ENCODE measurements at places on chromosomes 13 and 19.

GRCh38 chr13:75479102-75479740, 2.7 kb downstream of the TBC1D4 start:
- DNase-seq = no peak

- no peak for DNase-seq
Observed at GRCh38 chr13:84658491-84659358, 776.5 kb upstream of the SLITRK1 start.

- DNase-seq = no peak
Observed at GRCh38 chr19:4904481-4904880, 1.8 kb upstream of the ARRDC5 start.

GRCh38 chr19:19552798-19553197, 14.7 kb downstream of the CILP2 start:
- no peak for DNase-seq

GRCh38 chr13:78372581-78372980, 230.8 kb downstream of the POU4F1 start:
- no peak for DNase-seq

- DNase-seq = no peak
Observed at GRCh38 chr13:24052547-24053518, 107.7 kb upstream of the SPATA13 start.

- DNase-seq = no peak
Observed at GRCh38 chr13:85666356-85666755, 132.9 kb downstream of the SLITRK6 start.

DNA sequence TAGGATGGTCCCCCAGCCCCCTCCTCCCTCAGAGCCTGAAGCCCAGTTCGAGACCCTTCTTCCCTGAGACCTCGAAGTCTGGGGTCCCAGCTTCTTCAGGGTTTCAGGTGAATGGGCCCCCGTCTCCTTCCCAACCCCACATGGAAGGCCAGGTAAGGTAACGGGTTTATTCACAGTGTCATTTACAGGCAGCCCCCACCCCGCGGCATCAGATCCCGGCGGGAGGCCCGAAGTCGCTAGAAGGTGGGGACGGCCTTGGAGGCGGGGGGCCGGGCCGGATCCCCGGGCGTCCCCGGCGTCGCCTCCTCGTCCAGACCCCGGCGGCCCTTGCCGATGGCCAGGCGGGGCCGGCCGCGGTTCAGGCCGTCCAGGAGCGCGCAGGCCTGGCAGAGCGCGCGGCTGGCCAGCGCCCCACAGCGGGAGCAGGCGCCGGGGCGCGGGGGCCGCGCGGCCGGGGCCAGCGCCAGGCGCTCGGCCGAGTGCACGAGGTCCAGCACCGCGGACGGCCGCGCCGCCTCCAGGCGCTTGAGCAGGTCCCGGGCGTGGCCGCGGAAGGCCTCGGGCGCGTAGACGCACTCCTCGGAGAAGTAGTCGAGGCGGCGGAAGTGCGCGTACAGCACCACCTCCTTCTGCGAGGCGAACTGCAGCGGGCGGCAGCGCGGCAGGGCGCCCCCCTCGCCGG, 9.7 kb downstream of the CTU1 start:
- no peak for DNase-seq

GRCh38 chr19:40695881-40696280, 5.4 kb upstream of the NUMBL start:
- DNase-seq = no peak

GRCh38 chr13:113542751-113543424, 41.7 kb upstream of the TFDP1 start:
- peak; percentile 25 for DNase-seq

DNA sequence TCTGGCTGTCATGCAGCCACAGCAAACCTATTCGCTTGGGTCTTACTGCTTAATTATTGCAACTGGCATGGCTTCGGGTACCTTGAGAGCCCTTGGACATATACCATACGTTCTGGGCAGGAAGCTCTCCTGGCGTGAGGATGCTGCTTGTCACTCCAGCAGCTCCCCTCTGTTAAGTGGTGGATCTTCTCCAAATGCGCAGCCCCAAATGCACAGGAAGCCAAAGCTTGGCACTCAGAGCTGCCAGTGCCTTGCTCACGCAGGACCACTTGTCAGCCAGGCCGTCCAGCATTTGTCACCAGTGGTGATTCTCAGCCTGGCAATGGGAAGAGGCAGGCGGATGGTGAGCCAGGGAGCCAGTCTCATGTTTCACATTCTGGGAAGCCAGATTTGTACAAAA, 158.6 kb downstream of the KATNAL1 start:
- no peak for DNase-seq

DNA sequence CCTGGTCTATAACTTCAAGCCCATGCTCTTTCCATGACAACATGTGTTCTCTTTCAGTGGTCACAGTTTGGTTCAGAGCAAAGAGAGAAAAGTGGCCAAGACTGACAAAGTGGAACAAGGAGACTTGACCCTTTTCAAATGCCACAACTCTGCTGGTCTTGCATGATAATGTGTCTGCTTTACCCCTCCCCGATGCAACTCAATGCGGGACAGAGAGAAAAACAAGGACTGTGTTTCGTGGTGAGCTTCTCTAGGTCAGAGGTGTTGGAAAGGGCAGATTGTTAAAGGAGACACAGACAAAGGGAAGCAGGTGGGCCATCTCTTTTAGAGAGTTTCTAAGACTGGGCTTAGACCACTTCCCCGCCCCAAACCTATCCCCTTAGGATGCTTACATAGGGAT, 61.6 kb upstream of the SERTM1 start:
- DNase-seq = no peak

- no peak for DNase-seq
Observed at GRCh38 chr19:12648088-12648487, 18.5 kb downstream of the MAN2B1 start.

GRCh38 chr13:50850445-50850844, 7.0 kb upstream of the DLEU7 start:
- DNase-seq = no peak

GRCh38 chr19:19602136-19602712, 16.3 kb downstream of the PBX4 start:
- DNase-seq = no peak

GRCh38 chr13:27923794-27924528, 4.2 kb downstream of the PDX1 start:
- DNase-seq = no peak

GRCh38 chr13:42272804-42273175, 838 bp downstream of the AKAP11 start:
- no peak for DNase-seq

- DNase-seq = no peak
Observed at GRCh38 chr19:28424662-28425045, 788.3 kb downstream of the UQCRFS1 start.

DNA sequence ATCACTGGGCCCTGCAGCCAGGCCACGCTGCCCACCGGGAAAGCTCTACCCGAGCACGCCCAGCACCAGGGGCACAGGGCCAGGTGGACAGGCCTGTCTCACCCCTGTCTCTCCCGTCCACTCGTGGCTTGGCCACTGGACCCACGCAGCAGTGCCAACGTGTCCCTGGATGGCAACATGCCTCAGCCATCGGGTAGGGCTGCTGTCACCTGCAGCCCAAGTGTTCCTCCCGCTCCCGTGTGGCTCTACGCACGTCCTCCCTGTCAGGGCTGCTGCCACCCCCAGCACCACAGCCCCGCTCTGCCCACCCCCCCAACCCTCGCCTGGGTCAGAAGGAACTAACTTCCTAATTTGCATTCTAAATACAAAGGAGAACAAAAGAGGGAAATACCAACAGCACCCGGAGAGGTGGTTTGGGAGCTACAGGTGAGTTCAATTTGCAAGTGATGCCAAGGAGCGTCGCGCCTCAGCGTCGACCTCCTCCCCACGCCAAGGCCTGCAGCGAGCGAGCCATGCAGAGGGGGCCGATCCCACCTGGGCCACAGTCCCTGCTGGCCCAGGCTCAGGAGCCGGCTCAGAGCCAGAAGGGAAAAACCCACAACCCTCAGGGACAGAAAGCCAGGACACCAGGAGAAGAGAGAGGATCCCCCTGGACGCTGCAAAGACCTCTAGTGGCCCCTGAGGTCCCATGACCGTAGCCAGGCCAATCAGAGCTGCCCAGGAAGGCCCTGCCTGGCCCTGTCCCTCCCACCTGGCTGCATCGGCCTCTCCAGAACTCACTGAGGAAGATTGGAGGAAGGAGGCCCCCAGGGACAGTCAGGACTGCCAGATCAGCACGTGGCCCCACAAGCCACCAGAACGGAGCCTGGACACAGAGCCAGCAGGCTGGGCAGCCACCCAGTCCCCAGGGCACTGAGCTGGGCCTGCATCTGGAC, 128.4 kb upstream of the SPACA7 start:
- peak; percentile 49 for DNase-seq

DNA sequence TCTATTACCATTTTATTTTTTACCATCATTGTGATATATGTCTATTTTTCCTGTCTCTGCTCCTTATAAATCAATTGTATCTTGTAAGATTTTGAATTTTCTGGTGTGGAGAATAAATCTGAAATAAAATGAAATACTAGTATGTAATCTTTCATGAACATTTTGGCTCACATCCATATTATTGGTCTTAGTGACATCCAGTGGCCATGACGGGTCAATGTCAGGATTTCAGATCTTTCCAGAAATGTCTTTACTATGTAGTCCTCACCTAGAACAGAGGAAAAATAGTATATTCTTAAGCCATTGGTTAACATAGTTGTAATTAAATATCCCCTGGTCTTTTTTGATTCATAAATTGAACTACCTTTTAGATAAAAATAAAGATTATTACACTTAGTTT, 109.8 kb upstream of the GPC6 start:
- DNase-seq = no peak

- no peak for DNase-seq
Observed at GRCh38 chr19:12802267-12803106, 618 bp downstream of the THSD8 start.

- no peak for DNase-seq
Observed at GRCh38 chr13:106423530-106423929, 111.9 kb downstream of the EFNB2 start.

DNA sequence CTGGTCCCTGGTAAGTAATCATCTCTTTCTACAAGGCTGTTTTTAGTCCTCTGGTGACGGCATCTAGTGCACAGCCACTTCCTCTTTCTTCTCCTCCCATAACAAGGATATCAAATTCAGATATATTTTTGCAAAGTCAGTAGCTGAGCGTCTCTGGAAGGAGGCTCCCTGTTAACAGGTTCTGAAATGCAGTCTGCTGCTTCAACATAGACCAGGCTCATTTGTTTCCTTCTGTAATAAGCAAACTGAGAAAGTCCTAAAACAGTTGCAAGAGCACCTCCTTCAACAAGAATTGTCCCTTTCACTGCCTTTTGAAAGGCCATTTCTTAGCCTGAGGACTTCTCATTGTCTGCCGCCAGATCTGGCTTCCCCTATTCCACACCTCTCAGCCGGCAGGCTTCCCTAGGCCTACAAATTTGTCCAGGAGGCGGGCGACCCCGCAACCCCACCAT, 7.4 kb upstream of the ZSCAN5A start:
- no peak for DNase-seq

DNA sequence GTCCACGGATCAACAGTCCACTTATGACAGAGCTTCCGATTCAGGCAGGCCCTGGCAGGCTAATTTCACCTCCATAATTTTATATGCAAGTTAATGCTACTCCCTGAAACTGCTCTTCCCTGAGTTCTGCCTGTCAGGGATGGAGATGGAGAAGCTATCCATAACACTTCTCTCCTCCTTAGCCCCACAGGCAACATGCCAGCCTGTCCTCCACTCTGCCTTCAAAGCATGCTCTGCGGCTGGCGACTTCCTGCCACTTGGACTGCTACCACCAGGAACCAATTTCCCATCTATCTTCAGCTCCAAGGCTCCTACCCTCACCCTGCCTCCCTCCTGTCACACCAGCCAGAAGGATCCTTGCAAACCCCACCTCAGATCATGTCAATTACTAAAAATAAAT, 35.4 kb downstream of the GSX1 start:
- DNase-seq = no peak

DNA sequence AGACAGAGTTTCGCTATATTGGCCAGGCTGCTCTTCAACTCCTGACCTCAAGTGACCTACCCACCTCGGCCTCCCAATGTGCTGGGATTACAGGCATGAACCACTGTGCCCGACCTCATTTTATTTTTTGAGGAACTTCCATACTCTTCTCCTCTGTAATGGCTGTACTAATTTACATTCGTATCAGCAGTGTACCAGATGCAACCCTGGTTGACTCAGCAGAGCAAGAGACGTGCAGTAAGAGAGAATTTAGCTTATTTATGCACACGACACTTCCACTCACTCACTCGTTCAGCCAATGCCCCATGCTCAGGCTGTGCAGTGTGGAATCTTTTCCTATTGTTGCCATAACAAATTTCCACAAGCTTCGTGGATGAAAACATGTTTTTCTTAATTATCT, 6.9 kb downstream of the KIR3DL3 start:
- no peak for DNase-seq

- no peak for DNase-seq
Observed at GRCh38 chr13:74449811-74450524, 315.8 kb upstream of the KLF12 start.

GRCh38 chr19:50195224-50195623, 8.2 kb upstream of the MYH14 start:
- no peak for DNase-seq

- DNase-seq = no peak
Observed at GRCh38 chr13:29513002-29513980, 82.2 kb downstream of the SLC7A1 start.

DNA sequence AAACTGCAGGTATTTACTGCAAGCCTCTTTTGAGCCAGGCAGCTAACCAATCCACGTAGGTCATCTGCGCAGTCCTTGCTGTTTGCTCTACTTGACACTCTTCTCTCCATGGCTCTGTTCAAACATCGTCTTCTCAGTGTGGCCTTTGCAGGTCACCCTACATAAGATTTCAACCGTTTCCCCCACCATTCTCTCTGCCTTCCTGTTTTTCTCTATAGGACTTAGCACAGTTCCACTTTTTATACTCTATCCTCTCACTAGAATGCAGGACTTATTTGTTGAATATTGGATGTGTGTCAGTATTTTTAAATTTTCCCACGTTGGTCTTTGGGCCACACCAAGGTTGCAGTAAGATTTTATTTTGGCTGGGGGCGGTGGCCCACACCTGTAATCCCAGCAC, 1.7 kb upstream of the FBXW9 start:
- DNase-seq = no peak

DNA sequence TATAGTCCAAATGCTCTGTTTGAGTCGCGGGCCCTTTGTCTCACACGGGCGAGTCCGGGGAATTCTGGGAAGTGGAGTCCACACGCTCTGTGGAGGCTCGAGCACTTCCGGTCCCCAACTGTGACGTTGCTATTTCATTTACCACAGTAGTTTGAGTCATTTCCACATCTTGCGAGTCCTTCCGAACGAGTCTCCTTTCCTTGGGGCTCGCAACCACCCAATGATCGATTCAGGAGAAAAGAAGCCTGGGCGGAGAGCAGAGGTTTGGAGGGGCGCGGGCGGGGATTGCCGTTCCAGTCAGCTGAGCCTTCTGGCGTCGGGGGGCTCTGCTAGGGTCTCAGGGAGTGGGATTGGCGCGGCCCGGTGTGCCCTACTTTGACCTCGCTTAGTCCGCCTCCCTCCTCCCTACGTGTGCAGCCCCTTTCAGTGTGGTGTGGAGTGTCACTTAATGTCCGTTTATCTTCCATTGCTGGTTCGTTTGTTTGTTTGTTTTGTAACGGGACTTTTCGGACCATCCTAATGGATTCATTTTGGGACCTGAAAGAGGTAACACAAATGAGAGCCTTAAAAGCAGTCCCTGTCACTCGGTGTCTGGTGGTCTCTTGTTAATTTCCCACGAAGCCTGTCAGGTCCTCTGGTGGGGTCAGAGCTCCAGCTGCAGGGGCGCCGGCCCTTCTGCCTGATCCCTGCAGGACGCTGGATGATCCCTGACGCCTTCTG, at the start of gene ZNF222:
ZNF222 (plus strand) TSS at position 163 of the 720 bp plus-strand sequence; CDS start at position 221, 58 bp downstream.
- DNase-seq = peak; percentile 86

GRCh38 chr19:14977128-14977527, 2.5 kb downstream of the SLC1A6 start:
- no peak for DNase-seq
